ENCODE measurements at places on chromosomes 2 and 18. TPM values are rescaled to one million over a fixed set of nuclear protein-coding genes. Genes with fewer than 3 reads are reported as not detected.

CDH7 gene
- total RNA-seq: not detected

CCDC88A gene
- total RNA-seq: 13.2 TPM

TOGARAM2 gene
- 0.16 TPM for total RNA-seq

SERPINB7 gene
- 1.4 TPM for total RNA-seq

RGPD3 gene
- 0.04 TPM for total RNA-seq

DNA sequence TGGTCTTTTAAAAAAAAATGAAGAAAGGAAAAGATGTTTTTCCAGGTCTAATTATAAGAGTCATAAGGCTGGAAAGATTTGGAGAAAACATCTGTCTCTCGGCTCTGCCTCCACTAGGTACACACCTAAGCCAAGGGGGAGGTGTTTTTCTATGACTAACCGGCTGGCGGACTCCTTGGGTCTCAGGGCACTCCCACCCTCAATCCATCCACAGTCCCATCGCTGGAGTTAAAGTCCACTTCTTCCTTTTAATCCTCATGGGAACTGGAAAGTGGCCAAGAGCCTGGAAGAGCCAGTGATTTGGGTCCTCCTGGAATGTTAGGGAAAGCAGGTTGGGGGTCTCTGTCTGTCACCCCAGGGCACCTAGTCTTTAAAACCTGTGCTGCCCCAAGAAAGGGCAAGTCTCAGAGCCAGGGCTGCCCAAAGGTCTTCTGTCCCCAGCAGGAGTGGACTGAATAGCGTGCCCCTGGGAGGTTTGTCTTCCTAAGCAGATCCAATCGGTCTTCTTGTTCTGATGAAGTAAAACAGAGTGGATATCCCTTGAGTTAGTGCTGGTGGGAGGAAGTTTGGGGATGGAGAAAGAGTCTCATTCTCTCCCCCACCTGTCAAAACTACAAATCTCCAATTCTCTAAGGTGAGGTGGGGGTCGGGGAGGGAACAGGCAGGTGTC lies 66.4 kb downstream of the MCFD2 start:
- ATAC-seq: no peak

- no peak for ATAC-seq
Observed at GRCh38 chr2:43754180-43754579, 19.7 kb upstream of the DYNC2LI1 start.

DNA sequence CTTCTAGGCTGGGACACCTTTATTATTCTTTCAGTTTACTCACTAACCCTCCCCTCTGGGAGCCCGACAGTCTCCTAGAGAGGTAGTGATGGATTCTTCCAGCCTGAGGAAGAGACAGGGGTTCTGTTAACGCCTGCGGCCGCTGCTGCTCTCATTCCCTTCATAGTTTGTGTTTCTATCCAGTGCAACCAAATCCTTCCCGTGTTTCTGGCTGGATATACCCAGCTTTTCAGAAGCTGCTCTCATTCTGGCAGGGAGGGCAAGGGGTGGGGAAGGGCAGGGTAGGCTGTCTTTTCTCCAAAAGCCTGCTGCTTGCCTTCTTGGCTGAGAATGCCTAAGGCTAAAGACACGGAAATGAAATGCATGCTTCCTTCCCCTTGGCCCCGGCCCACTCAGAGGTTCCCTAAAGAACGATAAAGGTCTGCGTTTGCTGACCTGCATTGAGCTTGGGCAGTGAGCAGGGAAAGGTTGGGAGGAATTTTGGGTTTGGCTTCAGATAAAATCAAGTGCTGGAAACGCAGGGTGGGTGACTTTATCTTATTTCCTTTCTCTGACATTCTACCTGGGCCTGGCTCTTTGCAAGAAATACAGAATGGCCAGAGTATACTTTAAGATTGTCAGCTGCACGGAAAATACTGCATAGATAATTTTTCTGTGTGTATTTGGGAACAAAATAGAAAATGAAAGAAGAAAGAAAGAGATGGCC lies 390.9 kb downstream of the NBAS start:
- ATAC-seq: no peak

DNA sequence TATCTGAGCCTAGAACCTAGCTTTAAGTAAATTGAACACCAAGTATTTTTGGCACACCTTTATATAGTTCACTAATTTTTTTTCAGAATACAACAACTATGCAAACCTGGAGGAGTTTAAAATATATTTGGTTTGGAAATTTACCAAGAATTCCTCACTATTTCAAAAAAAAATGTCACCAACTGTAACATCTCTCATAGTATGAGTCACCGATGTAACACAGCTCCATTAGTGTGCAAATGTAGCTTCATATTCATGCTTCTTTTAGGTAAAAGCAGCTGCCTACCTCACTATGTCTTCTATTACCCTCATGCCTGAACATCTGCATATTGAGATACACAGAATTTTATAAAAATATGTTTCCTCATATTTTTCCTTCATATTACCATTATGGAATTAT lies 80.5 kb downstream of the NRXN1 start:
- ATAC-seq: no peak

- ATAC-seq: no peak
Observed at GRCh38 chr2:134402410-134402809, 148.5 kb downstream of the MGAT5 start.

DNA sequence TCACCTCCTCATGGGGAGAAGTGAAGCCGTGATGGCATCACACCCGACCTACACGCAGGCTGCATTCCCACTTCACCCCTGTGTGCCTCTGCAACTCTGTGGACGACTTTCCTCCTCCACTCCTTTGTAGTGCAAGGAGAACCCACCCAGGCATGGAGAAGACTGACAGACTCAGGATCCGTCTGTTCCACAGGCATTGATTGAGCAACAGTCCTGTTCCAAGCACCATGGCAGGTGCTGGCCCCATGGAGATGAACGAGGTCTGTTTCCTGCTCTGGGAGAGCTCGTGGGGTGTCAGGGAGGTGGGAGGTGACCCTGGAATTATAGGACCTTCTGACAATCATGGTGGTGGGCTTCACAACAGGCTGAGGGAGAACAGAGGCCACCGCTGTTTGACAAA lies 284.7 kb upstream of the HDAC4 start:
- ATAC-seq: no peak

DNA sequence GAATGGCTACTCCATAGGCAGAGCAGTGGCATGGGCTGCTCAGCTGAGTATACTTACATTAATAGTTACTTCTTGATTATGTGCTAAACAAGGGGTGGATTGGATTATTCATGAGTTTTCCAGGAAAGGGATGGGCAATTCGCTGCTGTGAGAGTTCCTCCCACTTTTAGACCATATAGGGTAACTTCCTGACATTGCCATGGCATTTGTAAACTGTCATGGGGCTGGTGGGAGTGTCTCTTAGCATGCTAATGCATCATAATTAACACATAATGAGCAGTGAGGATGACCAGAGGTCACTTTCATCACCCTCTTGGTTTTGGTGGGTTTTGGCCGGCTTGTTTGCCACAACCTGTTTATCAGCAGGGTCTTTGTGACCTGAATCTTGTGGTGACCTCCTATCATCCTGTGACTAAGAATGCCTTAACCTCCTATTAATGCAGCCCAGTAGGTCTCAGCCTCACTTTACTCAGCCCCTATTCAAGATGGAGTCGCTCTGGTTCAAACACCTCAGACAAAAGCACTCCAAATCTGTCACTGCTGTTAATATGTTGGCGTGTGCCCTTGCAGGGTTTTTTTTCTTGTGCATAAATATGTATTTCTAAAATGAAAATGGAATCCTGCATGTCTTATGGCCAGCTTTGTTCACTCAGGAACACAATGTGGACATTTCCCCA lies 56.0 kb downstream of the CYBRD1 start:
- no peak for ATAC-seq

DNA sequence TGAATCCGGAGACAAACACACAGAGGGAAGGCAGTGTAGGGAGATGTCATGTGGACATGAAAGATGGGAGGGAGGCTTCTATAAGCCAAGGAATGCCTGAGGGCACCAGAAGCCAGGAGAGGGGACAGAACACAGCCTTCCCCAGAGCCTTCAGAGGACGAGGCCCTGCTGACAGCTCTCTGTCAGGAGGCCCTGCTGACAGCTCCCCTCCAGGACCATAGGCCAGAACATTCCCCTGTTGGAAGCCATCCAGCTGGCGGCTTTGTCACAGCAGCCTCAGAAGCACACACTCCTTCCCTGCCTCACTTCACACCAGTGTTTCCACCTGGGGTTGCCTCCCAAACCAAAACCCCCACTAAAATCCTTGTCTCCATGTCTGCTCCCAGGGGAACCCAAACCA lies 171.3 kb upstream of the ID2 start:
- ATAC-seq: no peak

DNA sequence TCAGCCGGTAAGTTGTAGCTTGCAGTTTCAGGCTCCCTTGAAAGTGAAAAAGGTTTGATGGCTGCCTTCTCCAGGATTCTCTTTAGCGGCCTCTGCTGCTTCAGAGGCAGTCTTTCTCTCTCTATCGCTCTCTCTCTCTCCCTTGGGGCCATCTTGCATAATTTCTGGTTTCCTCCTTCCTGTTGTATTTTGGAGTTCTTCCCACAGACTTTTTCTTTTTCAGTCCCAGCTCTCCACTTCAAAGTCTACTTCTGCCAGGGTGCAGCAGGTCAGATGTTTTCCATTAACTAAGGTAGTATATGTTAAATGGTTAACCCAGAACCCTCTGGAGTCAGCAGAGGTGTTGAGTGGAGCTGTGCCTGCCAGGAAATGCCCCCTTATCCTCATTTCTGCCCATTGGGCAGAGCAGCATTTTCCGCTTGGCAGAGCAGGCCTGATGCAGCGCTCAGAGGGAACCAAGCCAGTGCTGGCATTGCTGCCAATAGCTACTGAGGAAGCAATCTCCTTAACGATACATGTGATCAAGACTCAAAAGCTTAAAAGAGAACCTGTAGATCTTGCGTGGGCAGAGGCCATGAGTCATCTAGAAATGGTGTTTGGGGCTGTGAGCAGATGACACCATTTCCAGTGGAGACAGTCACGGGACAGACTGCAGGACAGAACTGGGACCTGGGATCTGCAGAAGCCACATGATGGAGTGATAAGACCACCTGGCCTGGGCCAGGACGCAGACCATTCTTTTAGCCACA lies 20.8 kb downstream of the DBI start:
- ATAC-seq: peak; percentile 95

GRCh38 chr2:9258953-9259399 lies 52.4 kb downstream of the ASAP2 start:
- ATAC-seq: no peak

GRCh38 chr18:7764405-7764804 lies 197.3 kb downstream of the PTPRM start:
- no peak for ATAC-seq

Data from esophagus mucosa (tissue), 1 donor.